ENCODE measurements at places on chromosomes 5 and 9. TPM values are rescaled to one million over a fixed set of nuclear protein-coding genes. Genes with fewer than 3 reads are reported as not detected.

Gene LHX3
- not detected for total RNA-seq

GRCh38 chr9:117715411-117715989 is 11.3 kb downstream of the TLR4 start:
- no peak for DNase-seq
- no peak overlapping the region for H3K27ac ChIP-seq
- H3K27me3 ChIP-seq: no peaks in the 10 kb centered on the region
- H3K4me1 ChIP-seq: no peaks in the 10 kb centered on the region
- H3K36me3 ChIP-seq: no peaks in the 10 kb centered on the region

DNA sequence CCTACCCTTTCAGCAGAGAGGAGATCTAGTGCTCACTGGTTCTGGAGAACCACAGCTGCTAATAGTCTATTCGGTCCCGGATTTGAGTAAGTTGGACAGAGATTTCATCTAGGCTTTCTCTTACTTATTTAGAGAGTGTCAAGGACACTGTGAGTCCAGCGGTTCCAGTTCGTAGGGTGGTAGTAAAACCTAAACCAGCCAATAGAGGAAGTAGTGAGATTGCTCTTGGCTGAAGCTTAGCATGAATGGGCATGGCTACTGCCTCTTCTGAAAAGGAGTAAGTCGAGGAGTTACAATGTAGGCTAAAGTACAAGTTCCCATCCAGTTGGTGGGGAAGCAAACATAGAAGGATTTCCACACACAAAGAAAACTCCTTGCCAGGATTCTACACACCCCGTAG is 109.6 kb upstream of the MOCS2 start:
- no peaks in the 10 kb centered on the region for H3K4me1 ChIP-seq
- no peak overlapping the region for H3K27ac ChIP-seq
- no peak for DNase-seq
- H3K27me3 ChIP-seq: no peaks in the 10 kb centered on the region

Gene MYO10
- 0.17 TPM for total RNA-seq

- H3K36me3 ChIP-seq: no peaks in the 10 kb centered on the region
- H3K27me3 ChIP-seq: no peaks in the 10 kb centered on the region
- DNase-seq: no peak
Observed at GRCh38 chr5:15885156-15885555, 294.4 kb downstream of the MARCHF11 start.

Gene CCDC107
- 30.4 TPM for total RNA-seq

DNA sequence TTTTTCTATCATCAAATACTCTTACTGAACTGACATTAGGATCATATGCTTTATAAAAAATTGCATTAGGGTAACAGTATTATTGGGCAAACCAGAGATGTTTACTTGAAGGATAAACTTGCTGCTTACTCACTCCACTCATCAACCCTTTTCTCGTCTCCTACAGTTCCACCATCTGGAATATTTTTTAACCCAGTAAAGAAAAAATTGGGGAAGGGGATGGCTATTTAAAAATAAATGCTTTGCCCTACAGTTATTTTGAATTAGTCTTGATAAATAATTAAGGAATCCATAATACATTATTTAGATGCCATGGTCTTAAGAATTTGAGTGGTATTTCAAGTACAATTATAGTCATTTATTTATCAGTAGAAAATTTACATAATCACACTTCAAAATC is 225.8 kb downstream of the MEF2C start:
- H3K36me3 ChIP-seq: no peaks in the 10 kb centered on the region
- peaks cover 10% of the 10 kb centered on the region for H3K4me1 ChIP-seq

- H3K36me3 ChIP-seq: no peaks in the 10 kb centered on the region
- H3K4me1 ChIP-seq: no peaks in the 10 kb centered on the region
- no peaks in the 10 kb centered on the region for H3K27me3 ChIP-seq
- H3K4me3 ChIP-seq: no peak overlapping the region
- DNase-seq: no peak
- H3K27ac ChIP-seq: no peak overlapping the region
Observed at GRCh38 chr5:61082516-61083280, 79.6 kb downstream of the SMIM15 start.

GRCh38 chr5:57932761-57933160 is 450.1 kb upstream of the ACTBL2 start:
- no peak overlapping the region for H3K27ac ChIP-seq
- no peaks in the 10 kb centered on the region for H3K27me3 ChIP-seq
- no peak for DNase-seq
- no peaks in the 10 kb centered on the region for H3K4me1 ChIP-seq
- H3K36me3 ChIP-seq: no peaks in the 10 kb centered on the region

Measured in CD4-positive, alpha-beta memory T cell (primary cell).